Astrocyte (in vitro differentiated cells and primary cell): ENCODE measurements at places on chromosomes 2 and 18. TPM values are rescaled to one million over a fixed set of nuclear protein-coding genes. Genes with fewer than 3 reads are reported as not detected.

DNA sequence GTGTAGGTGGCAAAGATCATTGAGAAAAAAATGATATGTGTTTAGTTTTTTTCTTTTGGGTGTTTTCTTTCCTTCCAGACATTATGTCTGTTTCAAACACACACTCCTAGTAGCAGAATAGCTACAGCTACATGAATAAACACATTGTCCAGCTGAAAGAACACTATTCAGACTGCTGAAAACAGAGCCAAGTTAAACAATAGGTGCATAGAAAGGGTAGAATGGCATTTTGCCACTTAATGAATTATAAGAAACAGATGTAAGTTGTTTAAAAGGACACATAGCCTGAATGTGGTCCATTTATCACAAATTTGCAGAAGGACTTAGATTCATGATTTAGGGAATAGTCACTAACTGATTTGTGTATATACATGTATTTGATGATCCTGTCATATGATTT is 20.1 kb downstream of the CTLA4 start:
- no peak for DNase-seq

MZT2B gene
- total RNA-seq, result 232 and 234 TPM in 2 replicates

DNA sequence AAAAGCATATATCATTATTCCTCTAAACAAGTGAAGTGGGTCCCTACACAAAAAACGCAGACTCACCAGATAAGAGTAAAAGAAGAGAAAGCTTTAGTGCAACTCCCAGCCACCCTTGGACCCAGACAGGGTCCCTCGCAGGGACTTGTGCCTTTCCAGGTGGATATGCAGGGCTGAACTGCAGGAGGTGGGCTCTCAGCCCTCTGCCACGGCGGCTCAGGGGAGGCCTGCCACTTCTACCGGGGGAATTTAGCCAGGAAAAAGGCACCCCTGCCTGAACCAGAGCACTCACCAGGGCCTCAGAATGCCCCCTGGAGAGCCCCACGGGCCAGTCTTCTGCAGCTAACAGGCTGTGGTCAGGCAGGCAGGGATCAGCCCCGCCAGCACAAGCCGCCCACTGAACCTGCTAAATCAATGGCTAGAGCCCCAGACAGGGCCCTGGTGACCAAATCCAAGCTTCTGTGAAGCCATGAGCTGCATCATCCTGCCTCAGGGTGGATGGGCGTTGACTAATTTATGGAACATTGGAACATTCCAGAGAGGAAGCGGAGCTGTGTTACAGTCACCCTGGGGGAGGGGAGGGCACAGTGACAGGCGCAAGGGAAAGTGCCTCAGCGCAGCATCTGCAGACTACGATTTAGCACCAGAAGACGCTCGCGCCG is 209.3 kb downstream of the EIPR1 start:
- DNase-seq, result peak; percentile 53

GRCh38 chr2:100699131-100699530 is 120.8 kb upstream of the NPAS2 start:
- DNase-seq, result no peak

DNA sequence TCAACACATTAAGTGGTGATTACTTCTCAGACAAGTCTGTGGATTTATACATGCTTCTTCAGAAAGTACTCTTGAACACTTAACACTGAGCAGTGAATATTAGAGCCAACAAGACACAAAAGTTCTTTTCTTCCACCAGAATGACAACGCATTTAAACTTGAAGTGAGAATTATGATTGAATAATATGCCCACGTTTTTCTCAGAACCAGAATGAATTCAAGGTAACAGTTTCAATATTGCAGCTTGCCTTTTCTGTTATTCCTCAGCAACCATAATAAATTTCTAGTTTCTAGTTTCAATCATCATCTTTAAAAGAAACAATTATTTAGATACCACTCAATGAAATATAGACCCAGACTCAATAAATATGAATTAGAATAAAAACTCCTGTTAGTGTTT is 547.0 kb downstream of the NUP35 start:
- DNase-seq, result no peak

- no peak for DNase-seq
Observed at GRCh38 chr18:58962336-58962735, 97.7 kb downstream of the ZNF532 start.

- DNase-seq, result no peak
Observed at GRCh38 chr2:168673265-168674189, 128.9 kb upstream of the NOSTRIN start.

- DNase-seq, result no peak
Observed at GRCh38 chr18:66874375-66874774, 270.5 kb upstream of the CDH19 start.

CRIM1 gene
- 138 and 180 TPM in 2 replicates for total RNA-seq

- DNase-seq, result no peak
Observed at GRCh38 chr18:13680612-13681011, 45.7 kb downstream of the FAM210A start.

SLC23A3 gene
- 1.2 and 1.5 TPM in 2 replicates for total RNA-seq

DNA sequence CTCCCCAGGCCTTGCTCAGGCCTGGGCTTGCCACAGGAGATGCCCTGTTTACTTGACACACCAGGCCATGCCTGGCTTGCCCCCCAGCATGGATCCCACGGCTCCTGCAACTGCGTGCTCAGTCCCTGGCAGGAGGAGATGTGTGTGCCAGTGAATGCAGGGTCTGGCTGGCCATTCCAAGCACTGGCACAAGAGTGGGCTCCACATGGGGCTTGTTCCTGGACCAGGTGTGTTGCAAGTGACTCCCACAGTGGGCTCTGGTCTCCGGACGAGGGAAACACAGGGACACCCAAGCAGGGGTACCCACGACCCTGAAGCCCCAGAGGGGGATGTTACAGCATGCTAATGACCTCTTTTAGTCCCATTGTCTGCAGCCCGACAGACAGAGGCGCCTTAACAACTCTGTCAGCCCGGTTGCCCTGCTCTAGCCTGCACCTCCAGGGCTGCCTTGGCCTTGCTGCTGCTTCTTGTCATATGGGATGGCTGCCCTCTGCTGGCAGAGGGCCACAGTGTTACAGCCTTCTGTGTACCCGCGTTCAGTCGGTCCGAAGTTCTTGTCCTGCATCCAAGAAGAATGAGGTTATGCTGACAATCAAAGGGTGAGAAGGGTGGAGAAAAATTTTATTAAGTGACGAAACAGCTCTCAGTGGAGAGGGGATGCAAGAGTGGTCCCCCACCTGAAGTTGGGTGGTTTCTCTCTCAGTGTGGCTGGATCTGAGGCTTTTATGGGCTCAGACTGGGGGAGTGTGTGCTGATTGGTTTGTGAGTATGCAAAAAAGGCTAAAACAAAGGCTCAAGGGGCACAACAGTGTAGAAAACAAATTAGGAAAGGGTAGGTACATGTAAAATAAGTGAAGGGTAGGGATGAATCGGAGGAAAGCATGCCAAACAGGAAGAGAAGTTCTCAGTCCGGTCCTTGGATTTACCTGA is 180.4 kb downstream of the MBD5 start:
- no peak for DNase-seq

CIAO1 gene
- 56.3 and 58.6 TPM in 2 replicates for total RNA-seq

CYP1B1 gene
- total RNA-seq, result 12.9 and 20.8 TPM in 2 replicates

DNA sequence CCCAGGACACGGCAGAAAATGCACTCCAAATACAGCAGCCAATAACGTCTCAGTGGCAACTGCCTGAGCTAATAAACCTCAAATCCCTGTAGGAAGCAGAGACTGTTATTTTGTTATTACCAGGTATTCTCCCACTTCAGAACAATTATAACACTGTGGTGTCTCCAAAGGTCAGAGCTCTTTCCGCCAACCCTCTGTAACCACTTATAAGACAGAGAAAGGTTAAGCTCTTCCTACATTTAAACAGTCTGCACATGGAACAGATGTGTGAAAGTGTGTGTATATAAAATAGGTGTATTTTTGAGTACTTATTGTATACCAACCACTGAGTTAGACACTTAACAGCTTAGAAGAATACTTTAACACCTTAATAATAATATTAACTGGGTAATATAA is 64.1 kb downstream of the FBXO15 start:
- DNase-seq, result no peak

GRCh38 chr2:105617631-105618350 is 126.9 kb upstream of the NCK2 start:
- no peak for DNase-seq

DNA sequence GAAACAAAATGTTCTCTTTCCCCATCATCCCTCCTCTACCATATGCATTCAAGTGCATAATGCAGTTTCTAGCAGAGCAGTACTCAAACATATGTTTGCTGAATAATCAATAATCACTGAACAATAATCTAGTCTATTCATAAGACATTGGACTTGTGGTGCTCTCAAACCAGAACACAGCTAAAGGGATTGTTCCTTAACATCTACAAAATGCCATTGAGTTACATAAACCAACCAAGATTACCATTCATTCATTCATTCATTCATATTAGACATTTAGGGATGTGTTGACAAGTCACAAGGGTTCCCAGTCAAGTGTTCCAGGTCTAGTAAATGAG is 3.9 kb downstream of the CLHC1 start:
- no peak for DNase-seq

DNA sequence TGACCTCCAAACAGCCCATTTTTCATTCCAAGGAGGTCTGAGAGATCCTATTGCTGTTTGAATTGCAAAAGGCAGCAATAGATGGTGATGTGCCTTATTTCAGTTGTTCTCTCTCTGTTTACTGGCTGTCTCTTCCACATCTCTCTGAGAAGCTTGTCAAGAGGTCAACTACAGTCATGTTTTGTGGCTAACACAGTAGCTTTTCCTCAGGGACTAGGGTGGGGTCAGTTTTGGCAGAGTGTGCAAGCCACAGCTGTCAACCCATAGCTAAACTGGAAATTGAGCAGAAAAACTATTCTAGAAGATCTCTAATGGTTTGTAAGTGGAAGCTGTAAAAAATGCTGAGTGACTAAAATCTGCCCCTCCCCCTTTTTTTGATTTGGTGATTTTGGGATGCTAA is 67.1 kb downstream of the DIS3L2 start:
- DNase-seq, result peak; percentile 30

SERPINB11 gene
- not detected in 2 replicates for total RNA-seq

SETBP1 gene
- total RNA-seq, result 8.5 and 12.4 TPM in 2 replicates
